Natural killer cell treated with Interleukin-12 subunit alpha and Interleukin-12 subunit beta and Interleukin-15 and Interleukin-18, amount 100 ng/mL, for 72 hours (primary cell): ENCODE measurements at places on chromosomes 6 and 20. TPM values are rescaled to one million over a fixed set of nuclear protein-coding genes. Genes with fewer than 3 reads are reported as not detected.

PRDM13 gene
- total RNA-seq, result not detected

DNA sequence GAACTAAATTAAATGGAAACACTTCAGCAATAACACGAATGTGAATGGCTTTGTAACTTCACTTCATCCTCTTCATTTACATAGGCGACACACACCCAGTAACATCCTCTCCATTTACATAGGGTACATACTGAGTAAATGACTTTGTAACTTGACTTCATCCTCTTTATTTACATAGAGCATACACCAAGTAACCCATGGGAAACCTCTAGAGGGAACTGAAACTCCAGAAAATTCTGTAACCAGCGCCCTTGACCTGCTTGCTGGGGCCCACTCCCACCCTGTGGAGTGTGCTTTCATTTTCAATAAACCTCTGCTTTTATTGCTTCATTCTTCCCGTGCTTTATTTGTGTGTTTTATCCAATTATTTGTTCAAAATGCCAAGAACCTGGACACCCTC lies 81.6 kb upstream of the OPRM1 start:
- H3K4me1 ChIP-seq, result no peaks in the 10 kb centered on the region
- H3K27me3 ChIP-seq, result no peaks in the 10 kb centered on the region
- no peak overlapping the region for H3K27ac ChIP-seq
- no peak for DNase-seq

DNA sequence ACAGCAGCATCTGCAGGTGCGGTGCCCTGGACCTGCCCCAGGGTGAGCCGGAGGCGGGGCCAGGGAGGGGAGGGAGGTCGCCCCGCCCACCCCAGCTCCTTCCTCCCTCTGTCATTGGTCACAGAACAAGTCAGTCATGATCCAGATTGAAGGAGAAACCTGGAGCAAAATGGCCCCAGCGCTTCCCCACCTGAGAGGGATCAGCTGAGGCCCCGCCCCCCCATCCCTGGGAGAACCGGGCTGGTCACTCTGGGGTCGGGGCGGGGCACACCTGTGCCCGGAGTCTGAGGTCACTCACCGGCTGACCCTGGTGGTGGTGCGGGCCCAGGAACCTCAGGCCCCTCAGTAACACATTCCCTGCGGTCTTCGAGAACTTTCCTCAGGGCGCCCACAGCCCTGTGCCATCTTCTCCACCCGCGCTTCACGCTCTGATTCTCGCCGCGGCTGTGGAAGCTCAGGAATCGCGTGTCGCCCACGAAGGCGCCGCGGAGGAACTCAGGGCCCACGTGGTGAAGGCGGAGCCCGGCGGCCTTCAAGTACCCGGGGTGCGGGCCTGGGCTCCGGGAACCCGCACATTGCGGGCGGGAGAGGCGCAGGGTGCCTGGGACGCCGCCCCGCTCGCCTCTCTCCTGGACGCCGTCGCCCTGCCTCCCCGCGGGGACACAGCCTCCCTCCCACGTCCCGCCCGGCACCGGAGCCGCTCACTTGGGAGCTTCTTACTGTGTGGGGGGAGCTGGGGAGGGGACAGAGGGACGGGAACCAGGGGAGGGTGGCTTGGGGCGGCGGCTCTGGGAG lies 36.4 kb upstream of the HLA-C start:
- peak overlapping the region; percentile 75 for H3K4me3 ChIP-seq
- DNase-seq, result peak; percentile 65
- no peaks in the 10 kb centered on the region for H3K36me3 ChIP-seq
- H3K27ac ChIP-seq, result no peak overlapping the region
- peaks cover 3% of the 10 kb centered on the region for H3K4me1 ChIP-seq
- H3K27me3 ChIP-seq, result peaks cover 31% of the 10 kb centered on the region

HLA-DOB gene
- total RNA-seq, result 3.3 TPM

GRCh38 chr20:58877050-58877975 lies 24.8 kb downstream of the GNAS start:
- H3K27me3 ChIP-seq, result no peaks in the 10 kb centered on the region
- DNase-seq, result no peak
- H3K27ac ChIP-seq, result no peak overlapping the region
- H3K4me1 ChIP-seq, result no peaks in the 10 kb centered on the region
- H3K36me3 ChIP-seq, result no peaks in the 10 kb centered on the region
- H3K4me3 ChIP-seq, result no peak overlapping the region

ZNF76 gene
- 24.0 TPM for total RNA-seq

BFSP1 gene
- 0.14 TPM for total RNA-seq

GRCh38 chr20:45037050-45037449 lies 63.9 kb downstream of the KCNS1 start:
- peak overlapping the region; percentile 4 for H3K4me3 ChIP-seq
- peaks cover 14% of the 10 kb centered on the region for H3K36me3 ChIP-seq
- H3K4me1 ChIP-seq, result peaks cover 63% of the 10 kb centered on the region
- peak overlapping the region; percentile 48 for H3K27ac ChIP-seq
- no peaks in the 10 kb centered on the region for H3K27me3 ChIP-seq
- DNase-seq, result no peak
